ENCODE measurements at places on chromosomes 4 and X.

DNA sequence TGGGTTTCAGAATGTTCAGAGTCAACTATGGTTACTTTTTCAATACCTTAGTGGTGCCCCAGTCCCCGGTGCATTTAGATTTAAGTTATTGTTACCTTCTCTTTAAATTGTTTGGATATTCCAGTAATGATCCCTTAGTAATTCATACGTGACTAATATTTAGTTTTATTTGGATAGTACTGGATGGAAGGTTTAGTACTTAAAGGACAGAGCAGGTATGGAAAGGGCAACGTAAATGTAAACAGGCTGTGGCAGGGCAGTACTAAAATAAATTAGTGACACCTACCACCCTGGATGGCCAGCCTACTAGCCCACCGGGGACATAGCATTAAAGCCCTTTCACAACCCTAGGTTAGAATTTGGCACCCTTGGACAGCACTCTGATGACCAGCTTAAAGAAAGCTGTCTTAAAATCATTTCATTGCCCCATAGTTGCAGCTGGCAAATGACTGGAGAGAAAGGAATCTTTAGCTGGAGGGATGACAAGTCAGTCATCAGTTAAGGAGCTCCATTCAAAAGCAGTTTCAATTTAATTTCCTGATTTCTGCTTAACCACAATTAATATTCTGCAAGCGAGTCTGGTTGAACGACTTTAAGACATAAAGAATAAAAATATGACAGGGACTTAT, 16.4 kb downstream of the PLP1 start:
- DNase-seq, result no peak

DNA sequence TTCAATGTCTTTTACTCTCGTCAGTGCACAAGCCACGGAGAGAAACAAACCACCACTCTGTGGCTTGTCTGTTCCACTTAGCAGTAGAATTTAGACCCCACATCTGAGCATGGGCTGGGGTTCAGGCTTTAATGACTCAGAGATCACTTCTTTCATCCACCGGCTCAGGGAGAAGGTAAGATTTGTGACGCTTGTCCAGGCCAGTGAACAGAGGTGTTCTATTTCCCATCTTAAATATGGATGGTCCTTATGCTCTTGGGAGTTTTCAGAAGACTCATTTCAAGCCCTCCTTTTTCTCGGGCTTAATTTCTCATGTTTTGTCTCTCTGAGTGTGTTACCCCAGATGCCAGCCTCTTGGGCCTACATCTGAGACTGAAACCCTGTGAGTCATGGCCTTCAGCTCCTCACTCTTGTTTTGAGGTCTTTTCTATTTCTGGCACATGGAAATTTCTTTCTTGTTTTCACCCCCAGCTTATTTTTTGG, 127.4 kb upstream of the SFRP2 start:
- peak; percentile 36 for DNase-seq

DNA sequence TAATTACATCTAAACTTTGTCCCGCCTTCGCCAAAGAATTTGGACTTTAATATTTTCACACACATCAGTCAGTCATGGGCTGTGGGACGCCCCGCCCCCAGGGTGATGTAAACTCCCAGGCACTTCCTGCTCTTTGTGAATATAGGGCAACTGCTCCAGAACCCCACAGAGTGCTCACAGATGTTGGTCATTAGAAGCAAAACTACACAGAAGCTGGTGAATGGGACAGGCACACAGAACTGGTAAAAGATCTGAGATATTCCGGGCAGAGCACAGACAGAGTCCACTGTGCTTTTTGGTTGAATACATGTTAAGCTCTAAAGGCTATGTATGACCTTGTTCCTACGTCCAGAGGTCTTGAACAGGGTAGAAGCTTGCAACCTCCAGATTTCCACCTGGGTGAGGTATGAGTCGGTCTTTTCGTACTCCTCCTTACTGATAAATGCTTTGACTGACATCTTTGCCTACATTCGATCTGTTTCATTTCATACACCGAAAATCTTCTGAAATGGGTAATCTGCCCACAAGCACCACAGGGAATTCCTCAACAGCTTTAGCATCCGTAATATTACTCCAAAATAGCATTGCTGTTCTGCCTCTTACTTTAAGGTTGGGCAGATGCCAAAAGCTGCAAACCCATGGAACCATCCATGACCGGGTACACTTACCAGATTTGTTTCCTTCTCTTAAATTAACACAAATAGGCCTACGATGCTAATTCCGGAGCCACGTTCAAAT, 144.6 kb downstream of the AMELX start:
- DNase-seq, result no peak

- no peak for DNase-seq
Measured at GRCh38 chrX:103480526-103480925, 38.8 kb downstream of the RAB40A start.

GRCh38 chrX:65866146-65866545, 173.7 kb downstream of the VSIG4 start:
- no peak for DNase-seq

GRCh38 chr4:133151341-133151690, 2.2 kb downstream of the PCDH10 start:
- no peak for DNase-seq

GRCh38 chrX:154526901-154527675, 11.1 kb upstream of the FAM3A start:
- peak; percentile 51 for DNase-seq

GRCh38 chrX:43836435-43837184, 45.6 kb downstream of the MAOB start:
- no peak for DNase-seq

- DNase-seq, result no peak
Measured at GRCh38 chr4:186918466-186918865, 194.8 kb upstream of the FAT1 start.

DNA sequence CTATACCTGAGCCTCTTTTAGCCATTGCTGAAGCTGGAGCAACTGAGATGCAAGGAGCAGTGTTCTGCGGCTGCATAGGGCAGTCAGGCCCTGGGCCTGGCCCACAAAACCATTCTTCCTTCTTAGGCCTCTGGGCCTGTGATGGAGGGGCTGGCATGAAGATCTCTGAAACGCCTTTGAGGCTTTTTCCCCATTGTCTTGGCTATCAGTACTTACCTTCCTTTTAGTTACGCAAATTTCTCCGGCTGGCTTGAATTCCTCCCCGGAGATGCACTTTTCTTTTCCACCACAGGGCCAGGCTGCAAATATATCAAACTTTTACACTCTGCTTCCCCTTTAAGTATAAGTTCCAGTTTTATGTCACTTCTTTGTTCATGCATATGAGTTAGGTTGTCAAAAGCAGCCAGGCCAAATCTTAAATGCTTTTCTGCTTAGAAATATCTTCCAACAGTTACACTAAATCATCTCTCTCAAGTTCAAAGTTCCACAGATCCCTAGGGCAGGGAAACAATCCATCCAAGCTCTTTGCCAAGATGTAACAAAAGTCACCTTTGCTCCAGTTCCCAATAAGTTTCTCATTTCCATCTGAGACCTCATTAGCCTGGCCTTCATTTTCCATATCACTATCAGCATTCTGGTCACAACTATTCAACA, 194.4 kb upstream of the PCDH7 start:
- DNase-seq, result no peak

DNA sequence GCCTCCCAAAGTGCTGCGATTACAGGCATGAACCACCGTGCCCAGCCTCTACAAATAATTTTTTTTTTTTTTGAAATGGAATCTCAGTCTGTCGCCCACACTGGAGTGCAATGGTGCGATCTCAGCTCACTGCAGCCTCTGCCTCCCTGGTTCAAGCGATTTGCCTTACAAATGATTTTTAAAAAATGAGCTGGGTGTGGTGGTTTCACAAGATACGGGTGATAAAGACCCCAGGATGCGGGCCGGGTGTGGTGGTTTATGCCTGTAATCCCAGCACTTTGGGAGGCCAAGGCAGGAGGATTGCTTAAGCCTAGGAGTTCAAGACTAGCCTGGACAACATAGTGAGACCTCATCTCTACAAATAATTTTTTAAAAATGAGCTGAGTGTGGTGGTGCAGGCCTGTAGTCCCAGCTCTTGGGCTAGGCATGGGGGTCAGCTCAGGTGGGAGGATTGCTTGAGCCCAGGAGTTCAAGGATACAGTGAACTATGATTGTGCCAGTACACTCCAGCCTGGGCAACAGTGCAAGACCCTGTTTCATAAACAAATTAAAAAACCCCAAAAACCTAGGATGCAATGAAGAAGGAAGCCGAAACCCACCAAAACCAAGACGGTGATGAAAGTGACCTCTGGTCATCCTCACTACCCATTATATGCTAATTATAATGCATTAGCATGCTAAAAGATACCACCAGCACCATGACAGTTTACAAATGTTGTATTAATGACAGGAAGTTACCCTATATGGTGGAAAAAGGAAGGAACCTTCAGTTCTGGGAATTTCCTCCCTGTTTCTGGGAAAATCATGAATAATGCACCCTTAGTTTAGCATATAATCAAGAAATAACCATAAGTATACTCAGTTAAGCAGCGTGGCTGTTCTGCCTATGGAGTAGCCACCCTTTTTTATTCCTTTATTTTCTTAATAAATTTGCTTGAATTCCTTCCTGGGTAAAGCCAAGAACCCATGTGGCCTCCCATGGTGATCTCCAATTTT, 27.7 kb downstream of the PDGFRA start:
- no peak for DNase-seq

- no peak for DNase-seq
Measured at GRCh38 chrX:20653070-20653469, 386.4 kb upstream of the RPS6KA3 start.

- DNase-seq, result no peak
Measured at GRCh38 chr4:153058671-153059060, 122.5 kb downstream of the FHDC1 start.

- DNase-seq, result no peak
Measured at GRCh38 chrX:139787601-139788000, 79.6 kb upstream of the MCF2 start.

GRCh38 chr4:7761720-7762119, 177.9 kb downstream of the AFAP1 start:
- DNase-seq, result peak; percentile 38

GRCh38 chr4:163568843-163569242, 74.4 kb downstream of the TMA16 start:
- DNase-seq, result no peak

DNA sequence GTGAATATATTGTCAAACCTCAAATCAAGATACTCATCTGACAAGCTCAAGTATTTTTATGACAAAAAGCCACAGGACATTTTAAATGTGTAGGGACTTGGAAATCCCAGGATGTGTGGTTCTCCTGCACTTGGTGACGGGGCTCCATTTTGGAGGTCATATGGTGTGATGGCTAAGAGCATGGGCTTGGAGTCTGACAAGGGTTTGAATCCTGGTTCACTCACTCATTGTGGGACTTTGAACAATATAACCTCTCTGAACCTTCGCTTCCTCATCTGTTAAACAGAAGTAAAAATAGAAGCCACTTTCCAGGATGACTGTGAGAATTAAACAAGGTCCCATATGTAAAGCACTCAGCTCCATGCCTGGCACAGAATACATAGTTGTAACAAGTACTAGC, 99.6 kb downstream of the SMIM20 start:
- DNase-seq, result no peak

DNA sequence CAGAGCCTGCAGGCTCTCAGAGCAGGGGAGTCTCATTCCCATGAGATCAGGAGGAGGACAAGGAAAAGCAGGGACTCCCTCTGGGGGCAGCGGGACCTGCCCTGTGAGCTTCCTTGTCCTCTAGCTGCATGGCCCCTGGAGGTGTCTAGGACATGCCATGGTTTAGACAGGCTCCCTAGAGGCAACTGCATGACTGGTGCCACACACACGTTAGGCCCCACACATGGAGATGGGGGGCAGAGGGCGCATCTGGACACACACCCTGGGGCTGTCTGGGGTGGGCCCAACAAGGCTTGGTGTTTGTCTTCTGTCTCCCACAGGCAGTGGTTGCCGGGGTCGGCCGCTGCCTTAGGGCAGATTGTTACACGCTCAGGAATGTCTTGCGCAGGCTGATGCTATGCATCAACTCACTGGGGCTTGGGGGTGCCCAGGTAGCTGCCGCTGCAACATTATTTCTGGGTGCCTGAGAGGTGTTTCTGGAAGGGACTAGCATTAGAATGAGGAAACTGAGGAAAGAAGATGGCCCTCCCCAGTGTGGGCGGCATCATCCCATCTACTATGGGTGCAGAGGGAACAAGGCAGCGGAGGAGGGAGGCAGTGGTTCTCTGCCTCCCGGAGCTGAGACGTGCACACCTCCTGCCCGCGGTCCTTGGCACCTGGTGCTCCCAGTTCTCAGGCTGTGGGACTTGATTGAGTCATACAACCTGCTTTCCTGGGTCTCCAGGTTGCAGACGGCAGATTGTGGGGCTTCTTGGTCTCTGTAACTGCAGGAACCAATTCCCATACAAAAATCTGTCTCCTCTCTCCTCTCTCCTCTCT, 32.1 kb upstream of the GPR78 start:
- DNase-seq, result no peak

DNA sequence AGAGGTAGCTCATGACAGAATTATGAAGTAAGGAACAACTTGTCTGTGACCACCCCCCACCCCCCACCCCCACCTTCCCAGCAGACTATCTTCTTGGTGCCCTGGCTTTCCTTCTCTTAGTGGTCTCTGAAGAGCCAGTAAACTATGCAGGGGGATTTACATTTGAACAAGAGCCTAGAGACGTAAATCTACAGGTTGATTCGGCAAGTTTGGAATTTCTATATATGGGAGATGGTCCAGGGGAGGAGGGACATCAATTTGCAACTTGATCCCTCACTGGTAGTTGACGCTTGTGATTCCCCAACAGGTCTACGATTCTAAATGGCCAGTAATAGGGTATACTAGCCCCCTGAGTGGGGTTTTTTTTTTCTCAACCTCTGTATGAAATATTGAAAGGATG, 36.7 kb downstream of the IL13RA1 start:
- no peak for DNase-seq

- DNase-seq, result no peak
Measured at GRCh38 chr4:180636696-180637404, 1606.4 kb upstream of the TENM3 start.

- DNase-seq, result no peak
Measured at GRCh38 chr4:147354237-147354636, 126.7 kb upstream of the EDNRA start.

GRCh38 chrX:63506320-63506719, 155.2 kb upstream of the SPIN4 start:
- DNase-seq, result no peak

DNA sequence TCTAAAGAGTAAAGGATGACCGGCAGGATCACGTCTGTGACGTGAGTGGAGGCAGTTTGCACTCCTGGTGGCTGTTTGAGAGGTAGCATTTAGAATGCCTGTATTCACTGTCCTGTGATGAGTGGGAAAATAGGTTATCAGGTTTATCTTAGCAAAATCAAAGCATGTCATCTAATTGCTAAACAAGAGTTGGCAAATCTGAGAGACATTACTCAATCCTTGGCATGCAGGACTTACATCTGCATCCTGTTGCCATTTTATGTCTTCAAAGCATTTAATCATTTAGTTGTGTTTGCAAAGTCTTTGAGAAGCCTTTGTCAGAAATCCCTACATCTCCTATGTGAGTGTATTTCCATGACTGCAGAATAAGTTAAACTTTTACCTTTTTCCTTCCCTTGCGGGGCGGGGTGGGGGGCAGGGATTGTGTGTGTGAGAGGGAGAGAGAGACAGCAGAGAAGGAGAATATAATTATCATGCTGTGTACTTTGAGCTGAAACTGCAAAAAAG, 41.4 kb upstream of the MSANTD1 start:
- DNase-seq, result no peak

GRCh38 chr4:2935762-2936743, 27.2 kb downstream of the NOP14 start:
- peak; percentile 78 for DNase-seq
